ENCODE measurements at places on chromosomes 7 and 10.
A peak's percentile ranks its signal among the peaks of the same experiment; 100 is the strongest.

- DNase-seq, result peak; percentile 53
These were observed 221.0 kb downstream of the TWIST1 start for GRCh38 chr7:18896343-18896975.

- no peak for DNase-seq
These were observed 22.4 kb upstream of the GARS1 start for GRCh38 chr7:30572212-30572841.

DNA sequence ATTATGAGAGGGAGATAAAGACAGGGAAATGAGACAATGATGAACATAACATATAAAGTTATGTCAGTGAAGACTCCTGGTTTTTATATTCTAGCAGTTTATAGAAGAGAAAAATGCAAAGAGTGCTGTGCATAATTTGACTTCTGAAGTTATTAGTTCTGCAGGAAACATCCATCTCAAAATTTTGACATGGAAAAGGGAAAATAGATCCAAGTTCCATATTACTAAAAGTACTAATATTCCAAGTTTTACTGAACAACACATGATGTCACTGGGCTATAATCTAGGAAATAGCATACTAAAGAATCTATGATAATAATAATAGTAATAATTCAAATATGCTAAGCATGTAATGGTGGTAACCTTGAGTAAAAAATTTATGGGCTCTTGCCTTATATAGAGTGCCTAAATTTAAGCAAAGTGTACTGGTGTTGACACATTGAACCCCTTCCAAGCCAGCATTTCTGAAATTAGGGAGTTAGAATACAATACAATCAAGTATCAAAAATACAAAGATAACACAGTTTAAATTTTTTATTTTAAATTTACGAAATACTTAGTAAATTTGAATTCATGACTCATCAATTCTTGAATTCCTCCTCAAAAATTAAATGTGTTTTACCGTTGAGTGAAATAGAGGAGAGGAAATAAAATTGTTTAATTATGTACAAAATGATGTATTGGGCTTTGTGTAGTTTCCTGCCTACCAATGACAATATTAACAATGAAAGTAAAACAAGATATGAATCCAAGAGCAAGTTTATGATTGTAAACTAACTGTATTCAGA lies 102.8 kb upstream of the KCND2 start:
- no peak for DNase-seq

- no peak for DNase-seq
These were observed 70.3 kb downstream of the ORC5 start for GRCh38 chr7:104137511-104137910.

DNA sequence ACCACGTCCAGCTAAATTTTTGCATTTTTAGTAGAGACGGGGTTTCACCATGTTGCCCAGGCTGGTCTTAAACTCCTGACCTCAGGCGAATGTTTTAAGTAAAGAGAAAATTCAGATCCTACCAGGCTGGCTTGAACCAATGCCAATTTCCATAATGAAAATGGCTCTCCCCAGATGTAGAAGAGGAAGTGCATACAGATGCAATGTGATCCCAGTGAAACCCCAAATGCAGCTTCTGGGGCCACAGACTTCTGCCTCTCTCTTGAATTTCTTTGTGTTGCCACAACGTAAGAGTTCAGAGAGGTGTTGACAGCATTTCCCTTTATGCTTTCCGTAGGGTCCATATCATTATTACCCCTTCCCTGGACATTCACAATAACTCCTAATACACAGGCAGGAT lies 29.6 kb upstream of the GOT1 start:
- no peak for DNase-seq

DNA sequence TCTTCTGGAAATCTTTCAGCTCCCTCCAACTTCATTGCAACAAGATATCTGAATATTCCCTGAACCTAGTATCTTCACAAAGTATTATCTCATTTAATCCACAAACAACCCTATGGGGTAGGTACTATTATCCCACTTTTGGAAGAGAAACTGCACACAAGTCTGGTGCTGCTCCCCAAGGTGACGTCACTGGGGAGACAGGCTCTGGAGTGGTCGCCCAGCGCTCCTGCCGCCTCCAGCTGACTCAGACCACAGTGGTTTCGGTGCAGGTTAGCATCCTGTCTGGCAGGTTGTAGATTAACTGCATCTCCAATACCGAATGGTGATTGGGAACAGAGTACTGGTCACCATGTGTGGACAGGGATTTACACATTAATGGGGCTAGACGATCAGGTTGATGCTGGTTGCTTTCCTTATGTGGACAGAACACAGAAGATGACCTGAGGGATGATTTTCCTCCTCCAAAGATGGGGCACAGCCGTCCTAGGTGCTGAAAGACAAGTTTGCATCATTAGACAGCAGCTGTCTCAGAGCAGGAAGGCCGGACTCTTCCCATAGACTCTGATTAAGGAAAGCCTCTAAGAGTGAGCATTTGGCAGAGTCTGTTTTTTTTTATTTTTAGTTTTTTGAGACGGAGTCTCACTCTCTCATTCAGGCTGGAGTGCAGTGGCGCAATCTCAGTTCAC lies 128.6 kb downstream of the TRRAP start:
- no peak for DNase-seq

GRCh38 chr10:112507988-112508387 lies 61.0 kb downstream of the VTI1A start:
- DNase-seq, result no peak

DNA sequence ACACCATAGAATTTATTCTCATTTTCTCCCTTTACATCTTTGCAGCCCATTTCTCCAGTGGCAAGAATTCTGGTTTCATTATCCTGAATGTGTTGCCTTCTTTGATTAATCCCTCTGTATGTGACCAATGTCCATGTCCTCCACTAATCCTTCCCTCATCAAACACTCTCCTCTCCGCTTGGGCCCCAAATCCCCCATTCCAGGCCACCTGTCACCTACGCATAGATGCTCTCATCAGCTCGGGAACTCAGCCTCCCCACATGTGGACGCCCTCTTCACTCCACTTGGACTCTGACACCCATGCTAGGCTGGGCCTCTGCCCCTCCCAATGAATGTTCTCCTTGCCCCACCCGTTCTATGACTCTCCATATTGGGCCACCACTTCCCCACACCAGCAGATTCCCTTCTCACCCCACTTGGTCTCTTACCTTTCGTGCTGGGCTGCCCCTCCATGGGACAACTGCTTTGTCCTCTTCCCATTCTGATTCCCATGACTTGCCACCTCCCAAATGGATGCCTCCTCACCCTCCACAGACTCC lies 18.7 kb upstream of the RBM20 start:
- no peak for DNase-seq

- no peak for DNase-seq
These were observed 57.6 kb upstream of the PDZD8 start for GRCh38 chr10:117432866-117433265.

DNA sequence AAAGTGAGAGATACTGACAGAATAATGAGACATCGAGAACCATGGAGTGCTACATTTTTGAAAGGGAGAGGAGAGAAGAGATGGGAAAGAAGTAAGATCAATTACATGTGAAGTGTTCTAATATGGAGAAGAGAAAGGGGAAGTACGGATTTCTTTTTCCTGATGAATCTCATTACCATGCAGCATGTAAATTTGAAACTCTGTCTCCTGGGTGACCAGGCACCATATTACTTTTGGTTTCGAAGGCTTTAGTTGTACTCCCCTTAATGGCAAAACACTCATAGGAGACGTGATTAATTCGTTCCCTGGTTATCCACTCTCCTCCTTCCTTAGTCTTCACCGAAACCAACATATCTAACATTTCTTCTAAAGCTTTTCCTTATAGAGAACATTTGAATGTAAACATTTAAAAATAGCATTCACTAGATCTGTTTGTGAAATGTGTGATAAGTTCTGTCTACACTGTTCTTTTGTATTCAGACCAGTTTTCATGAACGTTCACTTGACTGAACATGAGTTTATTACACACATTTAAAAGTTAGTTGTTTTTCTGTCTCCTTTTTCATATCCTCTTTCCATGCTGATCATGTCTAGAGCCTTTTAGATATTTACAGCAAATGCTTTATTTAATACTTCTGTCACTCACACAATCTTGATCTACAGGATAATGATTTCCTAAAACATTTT lies 80.2 kb upstream of the MSRB2 start:
- no peak for DNase-seq

- DNase-seq, result no peak
These were observed 2.3 kb downstream of the CALU start for GRCh38 chr7:128741491-128741890.

GRCh38 chr10:108787932-108788331 lies 1135.4 kb downstream of the XPNPEP1 start:
- peak; percentile 69 for DNase-seq

GRCh38 chr10:133185916-133186315 lies 25.9 kb downstream of the KNDC1 start:
- DNase-seq, result no peak

GRCh38 chr7:151851145-151851751 lies 25.7 kb downstream of the PRKAG2 start:
- DNase-seq, result peak; percentile 57

Measured in M059J (cell line).